ENCODE measurements at places on chromosomes 3 and 15.

DNA sequence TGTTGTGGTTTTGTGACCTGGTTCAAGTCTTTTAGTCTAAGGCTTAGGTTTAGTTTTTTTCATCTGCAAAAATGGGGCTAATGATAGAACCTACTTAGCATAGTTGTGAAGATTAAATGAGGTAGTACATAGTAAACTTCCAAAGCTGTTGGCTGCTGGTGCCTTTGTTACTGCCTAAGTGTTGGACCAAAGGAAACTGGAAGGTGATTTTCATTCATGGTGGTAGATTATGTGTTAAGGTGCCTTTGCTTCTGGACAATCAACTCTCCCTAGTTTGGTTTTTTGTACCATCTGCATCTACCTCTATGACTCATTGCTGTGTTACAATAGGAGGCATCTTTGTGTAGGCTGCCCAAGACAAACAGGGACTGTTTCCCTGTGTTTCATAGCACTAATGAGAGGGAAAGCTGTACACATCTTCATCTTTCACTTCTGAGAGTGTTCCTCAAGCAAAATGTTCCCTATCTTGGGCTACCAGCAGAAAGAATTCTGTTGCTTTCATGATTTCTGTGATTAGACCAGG lies 3.2 kb downstream of the MAP2K1 start:
- DNase-seq, result no peak

GRCh38 chr15:30068326-30068725 lies 14.4 kb upstream of the GOLGA8J start:
- DNase-seq, result no peak

- no peak for DNase-seq
These were observed 833.0 kb downstream of the AGBL1 start for GRCh38 chr15:86912661-86913060.

GRCh38 chr3:39460677-39461076 lies 6.8 kb upstream of the MOBP start:
- no peak for DNase-seq

- no peak for DNase-seq
These were observed 4.7 kb downstream of the BAHD1 start for GRCh38 chr15:40445421-40445922.

- no peak for DNase-seq
These were observed 421.5 kb downstream of the MAGI1 start for GRCh38 chr3:65617209-65617608.

- DNase-seq, result no peak
These were observed 500.3 kb upstream of the LMCD1 start for GRCh38 chr3:8001307-8001706.

GRCh38 chr3:148631124-148631903 lies 66.4 kb upstream of the AGTR1 start:
- no peak for DNase-seq

All from SHP77 treated with DMSO at 0.1 percent for 48 hours (cell line).